ENCODE measurements at places on chromosomes 16 and 17.

DNA sequence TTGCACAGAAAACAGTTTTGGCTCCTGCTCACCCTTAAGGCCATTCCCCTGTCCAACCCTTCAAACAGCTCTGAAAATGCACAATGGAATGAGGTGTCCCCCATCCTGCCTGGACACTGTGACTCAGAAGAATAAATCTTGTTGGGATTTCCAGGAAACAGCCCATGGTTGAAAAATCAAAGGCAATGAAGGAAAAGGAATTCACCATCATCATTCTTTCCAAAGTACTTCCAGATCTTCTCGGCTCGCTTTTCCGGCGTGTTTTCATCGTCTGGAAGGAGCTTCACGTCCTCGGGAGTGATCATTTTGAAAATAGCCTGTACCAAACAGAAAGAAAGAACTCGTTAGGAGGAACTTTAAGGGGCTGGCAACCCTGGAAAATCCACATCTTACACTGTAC is 4.3 kb downstream of the RCVRN start:
- DNase-seq: no peak

GRCh38 chr17:13355054-13355453 is 246.7 kb downstream of the HS3ST3A1 start:
- DNase-seq: no peak

GRCh38 chr17:29514792-29515191 is 52.0 kb downstream of the ABHD15 start:
- DNase-seq: peak; percentile 10

DNA sequence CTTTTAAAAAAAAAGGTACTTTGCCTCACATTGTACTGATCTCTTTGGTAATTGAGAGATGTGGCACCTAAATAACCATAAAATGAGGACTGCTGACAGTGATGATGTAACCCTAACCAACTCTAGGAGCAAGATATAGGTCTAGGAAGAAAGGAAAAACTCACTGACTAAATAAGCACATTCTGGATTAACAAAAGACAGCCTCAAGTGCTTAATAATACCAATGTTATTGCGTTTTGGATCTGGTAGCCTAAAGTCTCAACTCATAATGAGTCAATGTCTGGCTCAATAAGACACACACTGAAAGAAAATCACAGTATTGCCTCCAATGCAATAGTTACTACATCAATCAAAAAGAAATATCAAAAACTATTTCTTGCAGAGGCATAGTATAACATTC is 3.0 kb downstream of the ERN1 start:
- no peak for DNase-seq

DNA sequence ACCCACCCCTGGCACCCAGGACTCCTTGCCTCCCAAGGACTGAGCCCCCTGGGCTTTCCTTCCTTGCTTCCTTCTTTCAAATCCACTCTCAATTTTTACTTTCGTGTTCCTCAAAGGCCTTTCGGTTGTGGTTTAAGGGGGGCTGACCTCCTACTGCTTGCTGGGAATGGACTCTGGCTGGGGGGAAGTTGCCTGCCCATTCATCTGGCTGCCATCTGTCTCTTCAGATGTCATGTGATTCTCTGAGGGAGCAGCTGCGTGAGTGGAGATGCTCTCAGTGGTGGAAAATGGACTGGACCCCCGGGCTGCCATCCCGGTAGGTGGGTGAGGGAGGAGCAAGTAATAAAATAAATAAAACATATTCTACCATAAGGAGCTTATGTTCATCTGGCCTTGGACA is 93.8 kb upstream of the RPRML start:
- peak; percentile 21 for DNase-seq

DNA sequence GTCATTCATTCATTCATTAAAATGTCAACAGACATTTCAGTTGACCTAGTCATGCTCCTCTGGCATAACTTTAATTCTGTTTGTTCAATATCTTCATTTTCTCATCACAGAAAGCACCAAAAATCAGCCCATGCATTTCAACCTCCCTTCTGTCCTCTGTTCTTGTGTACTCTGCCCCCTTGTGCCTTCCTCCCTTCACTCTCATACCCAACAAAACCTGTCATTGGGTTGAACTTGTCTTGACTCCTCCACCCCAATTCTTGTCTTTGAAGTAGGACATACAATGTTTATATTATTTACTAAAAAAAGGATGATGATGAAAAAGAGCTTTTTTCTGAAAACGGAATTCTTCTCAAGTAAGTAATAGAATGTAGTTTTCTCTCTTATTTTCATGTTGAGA is 43.8 kb downstream of the COX10 start:
- no peak for DNase-seq

DNA sequence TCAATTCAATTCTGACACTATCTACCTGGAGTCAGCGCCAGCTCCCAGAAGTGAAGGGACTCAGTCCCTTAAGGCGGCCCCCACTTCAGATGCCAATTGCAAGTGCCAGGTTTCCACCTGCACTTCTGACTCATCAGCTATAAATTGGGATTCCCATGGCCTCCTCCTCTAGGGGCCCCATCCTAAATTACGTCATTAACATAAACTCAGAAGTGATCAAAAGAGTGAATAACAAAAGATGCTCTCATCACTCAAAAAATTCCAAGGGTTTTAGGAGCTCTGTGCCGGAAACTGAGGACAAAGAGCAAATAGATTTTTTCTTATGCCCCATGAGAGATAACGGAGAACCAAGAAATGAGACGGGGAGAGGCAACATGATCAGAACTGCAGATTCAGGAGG is 148.6 kb upstream of the IRX6 start:
- DNase-seq: no peak

- no peak for DNase-seq
These were observed 16.8 kb upstream of the RBFOX1 start for GRCh38 chr16:7315813-7316212.
